Foreskin fibroblast (primary cell): ENCODE measurements at places on chromosomes 6 and 20.
A peak's percentile ranks its signal among the peaks of the same experiment; 100 is the strongest.

DNA sequence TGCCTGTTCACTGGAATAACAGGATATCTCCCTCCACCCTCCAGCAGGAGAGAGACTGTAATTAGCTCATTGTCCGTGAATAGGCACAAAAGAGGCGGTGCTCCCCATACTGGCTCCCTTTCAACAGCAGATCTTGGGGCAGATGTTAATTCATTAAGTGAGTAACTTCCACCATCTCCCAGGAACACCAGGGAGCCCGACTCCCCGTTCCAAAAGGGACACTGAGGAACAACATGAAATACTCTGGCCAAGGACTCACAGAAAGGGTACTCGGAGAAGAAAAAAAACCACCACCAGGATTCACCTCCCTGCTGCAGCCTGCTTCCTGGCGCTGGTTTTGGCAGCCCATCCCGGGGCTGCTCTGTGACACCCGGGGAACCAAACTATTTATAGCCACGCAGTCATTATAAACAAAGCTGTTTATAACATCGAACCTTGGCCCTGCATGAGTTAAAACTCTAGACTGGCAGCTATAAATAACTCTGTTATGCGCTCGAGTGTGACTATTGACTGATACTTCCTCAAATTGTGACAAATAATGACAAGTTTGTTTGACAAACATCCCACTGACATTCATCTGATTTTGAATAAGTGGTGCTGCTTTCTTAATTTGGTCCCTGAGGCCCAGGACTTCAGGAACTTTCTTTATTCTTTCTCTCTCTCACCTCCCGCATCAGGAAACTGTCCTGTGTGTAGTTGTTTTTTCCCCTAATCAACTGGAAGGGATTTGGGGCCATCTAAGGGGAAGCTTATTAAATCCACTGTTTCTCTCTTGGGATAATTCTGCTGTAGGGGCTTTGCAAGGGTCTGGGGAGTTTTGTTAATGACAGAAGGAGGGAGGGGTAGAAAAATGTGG is 521.6 kb downstream of the CD83 start:
- DNase-seq = peak; percentile 44

GRCh38 chr20:51037532-51038115 is 14.7 kb upstream of the KCNG1 start:
- no peak for DNase-seq

DNA sequence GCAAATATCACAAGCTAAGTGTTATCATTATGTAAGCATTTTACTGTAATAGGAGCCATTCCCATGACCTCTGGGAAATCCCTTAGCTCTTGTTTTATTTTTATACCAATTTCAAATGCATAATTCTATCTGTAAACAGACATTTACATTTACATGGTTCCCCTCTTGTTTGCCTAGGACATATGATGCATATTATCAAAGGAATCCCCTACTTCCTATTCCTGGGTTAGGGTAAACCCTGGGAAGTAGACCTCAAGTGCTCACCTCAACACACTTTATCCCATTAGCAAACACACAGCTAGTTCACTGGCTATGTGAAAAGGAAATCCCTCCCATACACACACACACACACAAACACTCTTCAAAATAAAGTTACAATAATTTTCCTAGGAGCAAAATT is 27.1 kb downstream of the PDE10A start:
- no peak for DNase-seq

DNA sequence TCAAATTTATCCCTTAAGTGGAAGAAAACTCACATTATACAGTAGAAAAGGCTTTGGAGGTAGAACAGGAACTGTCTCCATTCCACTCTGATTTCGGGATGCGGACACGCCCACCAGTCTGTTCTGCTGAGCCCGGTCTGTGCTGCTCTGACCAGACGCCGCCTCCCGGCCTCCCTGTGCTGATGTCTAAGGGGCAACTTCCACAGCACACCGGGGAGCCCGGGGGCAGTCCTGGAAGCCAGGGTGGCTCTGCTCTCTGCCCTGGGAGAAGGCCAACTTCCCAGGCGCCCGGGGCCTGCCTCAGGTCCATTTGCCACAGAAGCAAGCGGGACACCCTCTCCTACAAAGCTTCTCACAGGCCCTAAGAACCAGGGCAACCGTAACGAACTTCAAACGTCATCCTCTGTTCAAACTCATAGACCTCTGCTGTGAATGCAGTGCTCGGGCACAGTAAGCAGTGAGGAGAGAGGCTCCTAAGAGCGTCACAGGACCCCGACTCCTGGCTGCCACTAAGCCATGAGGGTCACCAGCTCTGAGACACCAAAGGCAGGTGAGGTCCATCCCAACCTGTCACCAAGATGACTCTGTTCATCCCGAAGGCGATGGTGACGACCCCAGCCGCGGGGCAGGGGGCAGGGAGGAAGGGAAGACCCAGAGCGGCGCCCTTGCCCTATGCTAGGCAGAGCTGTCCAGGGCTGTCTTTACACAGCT is 5.6 kb downstream of the TAF4 start:
- DNase-seq = no peak

GRCh38 chr6:54431466-54431865 is 123.2 kb downstream of the TINAG start:
- DNase-seq = peak; percentile 62

DNA sequence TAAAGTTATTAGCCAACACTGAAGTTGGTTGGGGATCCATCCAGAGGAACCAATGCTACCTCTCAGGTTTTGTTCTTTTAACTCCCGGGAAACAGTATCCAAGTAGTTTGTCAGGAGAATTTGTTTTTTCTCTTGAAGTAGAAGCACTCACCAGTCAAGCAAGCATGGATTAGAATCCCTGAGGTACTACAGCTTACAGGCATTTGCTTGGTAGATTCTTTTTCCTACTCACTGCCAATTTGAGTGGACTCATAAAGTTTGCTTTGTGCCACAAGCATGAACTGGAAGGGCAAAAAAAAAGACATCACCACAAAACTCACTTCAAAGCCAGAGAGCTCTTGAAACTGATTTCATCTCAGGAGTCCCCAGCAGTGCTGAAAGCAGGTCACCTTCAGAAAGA is 167.4 kb downstream of the MBOAT1 start:
- DNase-seq = no peak
